ENCODE measurements at places on chromosomes 7 and 10. TPM values are rescaled to one million over a fixed set of nuclear protein-coding genes. Genes with fewer than 3 reads are reported as not detected.

GRCh38 chr7:111486472-111487142 lies 75.7 kb downstream of the IMMP2L start:
- no peak overlapping the region for H3K4me3 ChIP-seq
- H3K27ac ChIP-seq, result no peak overlapping the region
- H3K36me3 ChIP-seq, result no peaks in the 10 kb centered on the region
- DNase-seq, result peak; percentile 62

DNA sequence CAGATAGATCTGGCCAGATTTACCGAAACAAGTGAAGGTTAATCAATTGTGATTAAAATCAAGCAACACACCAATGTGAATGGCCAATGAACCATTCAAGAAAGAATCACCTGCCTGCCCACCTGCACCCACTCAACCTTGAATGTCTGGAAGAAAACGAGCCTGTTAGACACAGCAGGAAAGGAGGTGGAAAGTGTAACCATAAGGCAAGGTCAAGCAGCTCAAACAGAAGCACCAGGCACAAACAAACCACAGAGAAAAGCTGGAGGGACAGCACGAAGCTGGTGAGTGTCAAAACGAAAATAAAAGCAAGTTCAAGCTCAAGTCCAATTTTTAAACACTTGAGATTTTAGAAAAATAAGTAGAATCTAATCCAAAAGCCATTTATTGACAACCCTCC lies 64.9 kb downstream of the STEAP1B start:
- no peak overlapping the region for H3K27ac ChIP-seq
- peaks cover 15% of the 10 kb centered on the region for H3K4me1 ChIP-seq
- no peak overlapping the region for H3K4me3 ChIP-seq
- no peak for DNase-seq

- H3K4me1 ChIP-seq, result peaks cover 3% of the 10 kb centered on the region
Observed at GRCh38 chr10:17609523-17610079, 7.6 kb downstream of the HACD1 start.

The TBRG4 gene
- 162 TPM for total RNA-seq

DNA sequence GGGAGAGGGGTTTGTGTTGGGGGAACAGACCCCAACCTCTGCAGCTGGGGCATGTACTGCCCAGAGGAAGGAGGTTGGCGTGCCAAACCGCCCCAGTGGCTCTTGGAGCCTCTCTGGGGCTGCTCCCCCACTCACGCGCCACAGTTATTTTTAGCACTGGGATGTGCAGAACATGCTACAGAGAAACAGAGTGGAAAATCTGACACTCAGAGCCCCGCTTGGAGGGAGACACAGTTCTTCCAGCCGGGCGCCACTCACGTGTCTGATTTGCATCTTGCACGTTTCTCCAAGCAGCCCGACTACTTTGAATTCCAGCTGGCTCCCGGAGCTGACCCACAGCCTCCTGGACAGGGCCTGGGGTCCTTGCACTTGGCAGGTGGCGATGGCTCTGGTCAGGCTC lies 182.0 kb downstream of the RPS24 start:
- no peak overlapping the region for H3K4me3 ChIP-seq
- DNase-seq, result no peak
- H3K27ac ChIP-seq, result no peak overlapping the region
- H3K27me3 ChIP-seq, result no peaks in the 10 kb centered on the region

The PIP gene
- not detected for total RNA-seq

The ERLIN1 gene
- total RNA-seq, result 20.4 TPM

The NCAPG2 gene
- 76.5 TPM for total RNA-seq

- no peak overlapping the region for H3K4me3 ChIP-seq
- no peaks in the 10 kb centered on the region for H3K27me3 ChIP-seq
- H3K36me3 ChIP-seq, result no peaks in the 10 kb centered on the region
- DNase-seq, result no peak
Observed at GRCh38 chr7:74466196-74466813, 12.6 kb downstream of the GTF2IRD1 start.

DNA sequence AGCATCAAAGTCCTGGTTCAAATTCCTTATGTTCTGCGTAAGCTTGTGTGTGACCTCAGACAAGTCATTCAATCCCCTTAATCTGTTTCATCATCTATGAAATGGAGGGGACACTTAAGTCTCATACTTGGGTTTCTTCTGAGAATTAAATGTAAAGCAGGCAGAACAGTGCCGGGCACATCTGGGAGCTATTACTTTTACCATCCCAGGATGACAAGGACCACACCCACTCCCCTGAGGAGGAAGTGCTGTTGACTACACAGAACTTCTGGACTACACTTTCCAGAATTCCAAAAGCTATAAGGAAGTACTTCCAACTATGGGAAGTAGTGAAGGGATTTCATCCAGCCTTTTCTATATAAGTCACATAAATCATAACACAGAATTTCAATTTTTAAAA lies 294.9 kb downstream of the IPMK start:
- no peak overlapping the region for H3K4me3 ChIP-seq
- no peak overlapping the region for H3K27ac ChIP-seq
- no peaks in the 10 kb centered on the region for H3K36me3 ChIP-seq
- H3K27me3 ChIP-seq, result no peaks in the 10 kb centered on the region

DNA sequence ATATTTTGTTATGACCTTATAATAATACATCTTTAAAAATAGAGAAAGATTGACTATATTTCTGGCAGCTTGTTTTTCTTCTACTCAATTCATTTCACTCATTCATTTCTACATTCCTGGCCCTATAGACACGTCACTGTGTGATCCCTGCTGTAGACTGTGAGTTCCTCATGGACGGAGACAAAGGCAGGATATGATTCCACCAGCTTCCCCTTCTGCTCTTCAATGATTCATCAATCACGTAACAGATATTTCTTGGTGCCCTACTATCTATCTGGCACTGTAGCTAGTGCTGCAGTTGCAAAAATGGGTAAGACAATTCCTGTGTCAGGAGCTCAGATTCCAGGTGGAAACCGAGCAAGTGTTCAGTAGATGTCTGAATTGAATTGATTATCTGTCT lies 415.0 kb downstream of the SFMBT2 start:
- no peak overlapping the region for H3K4me3 ChIP-seq
- H3K36me3 ChIP-seq, result no peaks in the 10 kb centered on the region
- H3K27me3 ChIP-seq, result no peaks in the 10 kb centered on the region
- no peak overlapping the region for H3K27ac ChIP-seq
- H3K4me1 ChIP-seq, result no peaks in the 10 kb centered on the region

DNA sequence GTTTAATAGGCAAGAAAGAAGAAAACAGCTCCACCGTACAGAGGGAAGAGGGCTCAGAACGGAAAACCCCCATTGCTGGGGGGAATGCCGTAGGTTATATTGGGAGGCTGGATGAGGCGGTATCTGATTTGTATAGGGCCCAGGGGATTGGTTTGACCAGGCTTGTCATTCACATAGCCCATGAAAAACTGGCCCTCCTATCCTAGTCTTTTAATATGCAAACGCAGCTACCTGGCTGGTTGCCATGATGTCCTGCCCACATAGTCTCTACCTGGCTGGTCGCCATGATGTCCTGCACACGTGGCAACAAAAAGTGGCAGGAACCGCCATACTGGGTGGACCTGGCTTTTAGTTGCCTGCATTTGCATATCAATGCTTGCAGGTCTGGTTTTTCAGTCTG lies 84.7 kb downstream of the AUTS2 start:
- no peak overlapping the region for H3K27ac ChIP-seq
- H3K27me3 ChIP-seq, result no peaks in the 10 kb centered on the region
- no peak overlapping the region for H3K4me3 ChIP-seq
- no peaks in the 10 kb centered on the region for H3K36me3 ChIP-seq

DNA sequence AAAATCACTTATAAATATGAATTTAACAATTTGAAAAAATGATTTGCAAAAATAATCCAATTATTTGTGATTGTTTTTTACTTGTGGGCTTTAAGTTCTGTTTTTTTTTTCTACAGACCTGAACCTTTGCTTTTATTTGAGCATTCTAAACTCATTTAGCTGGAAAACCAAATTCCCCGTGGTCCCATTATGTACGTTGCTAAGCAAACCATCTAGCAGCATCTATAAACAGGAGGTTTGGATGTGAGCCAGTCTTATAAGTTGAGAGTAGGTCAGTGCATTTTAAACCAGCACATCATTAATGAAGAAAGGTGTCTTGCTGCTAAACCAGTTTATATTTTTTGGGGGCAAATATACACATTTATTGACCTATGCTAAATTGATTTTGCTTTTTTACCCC lies 77.3 kb downstream of the LRRN3 start:
- DNase-seq, result no peak
- H3K27ac ChIP-seq, result no peak overlapping the region
- no peak overlapping the region for H3K4me3 ChIP-seq
- H3K36me3 ChIP-seq, result no peaks in the 10 kb centered on the region

The CPEB3 gene
- 1.9 TPM for total RNA-seq

All from GM23338 (cell line).